NCI-H187 treated with DMSO at 0.1 percent for 48 hours (cell line): ENCODE measurements at places on chromosomes 12 and 14.

DNA sequence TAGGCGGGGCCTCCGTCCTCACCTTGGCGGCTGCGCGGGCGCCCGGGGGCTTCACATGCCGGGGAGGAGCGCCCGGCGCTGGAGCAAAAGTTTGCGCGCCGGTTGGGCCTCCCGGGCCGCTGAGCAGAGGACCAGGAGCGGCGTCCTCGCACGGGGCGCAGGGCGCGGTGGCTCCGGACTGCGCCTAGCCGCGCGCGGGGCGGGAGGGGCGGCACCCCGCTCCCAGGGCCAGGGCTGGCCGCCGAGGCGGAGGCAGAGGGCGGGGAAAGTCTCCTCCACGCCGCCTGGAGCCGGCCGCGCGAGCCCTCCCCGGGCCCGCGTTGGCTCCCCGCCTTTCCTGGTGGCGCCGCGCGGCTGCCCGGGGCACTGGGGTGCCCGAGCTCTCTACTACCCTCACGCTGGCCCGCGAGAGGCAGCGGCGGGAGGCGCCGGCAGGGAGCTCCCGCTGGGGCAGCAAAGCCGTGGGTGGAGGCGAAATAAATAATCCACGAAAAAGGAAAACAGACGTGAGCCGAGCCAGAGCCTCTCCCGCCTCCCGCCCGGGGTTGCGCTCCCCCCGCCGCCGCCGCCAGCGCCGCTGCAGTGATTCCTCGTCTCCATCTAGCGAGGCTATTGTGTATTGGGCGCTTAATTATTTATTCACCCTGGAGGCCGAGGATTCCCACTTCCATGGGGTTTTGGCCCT, 400 bp upstream of the PRIMA1 start:
- DNase-seq = no peak

GRCh38 chr12:109462868-109463692, 14.0 kb downstream of the KCTD10 start:
- no peak for DNase-seq

GRCh38 chr14:79331830-79332229, 879.5 kb downstream of the DIO2 start:
- no peak for DNase-seq

DNA sequence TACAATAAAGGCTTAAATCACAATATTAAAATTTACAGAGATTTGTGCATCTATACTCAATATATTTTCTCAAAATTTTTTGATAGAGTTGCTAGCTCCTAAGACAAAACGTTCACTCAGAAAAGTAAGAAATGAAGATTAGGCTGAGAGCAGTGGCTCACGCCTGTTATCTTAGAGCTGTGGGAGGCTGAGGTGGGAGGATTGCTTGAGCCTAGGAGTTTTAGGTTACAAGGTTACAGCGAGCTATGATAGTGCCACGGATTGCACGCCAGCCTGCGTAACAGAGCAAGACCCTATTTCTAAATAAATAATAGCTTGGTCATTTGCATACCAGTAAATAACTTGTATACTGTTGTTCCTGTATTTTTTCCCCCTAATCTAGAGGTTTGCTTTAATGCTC, 35.0 kb upstream of the CFL2 start:
- DNase-seq = no peak

- DNase-seq = no peak
Observed at GRCh38 chr14:55123101-55123500, 6.0 kb upstream of the LGALS3 start.

DNA sequence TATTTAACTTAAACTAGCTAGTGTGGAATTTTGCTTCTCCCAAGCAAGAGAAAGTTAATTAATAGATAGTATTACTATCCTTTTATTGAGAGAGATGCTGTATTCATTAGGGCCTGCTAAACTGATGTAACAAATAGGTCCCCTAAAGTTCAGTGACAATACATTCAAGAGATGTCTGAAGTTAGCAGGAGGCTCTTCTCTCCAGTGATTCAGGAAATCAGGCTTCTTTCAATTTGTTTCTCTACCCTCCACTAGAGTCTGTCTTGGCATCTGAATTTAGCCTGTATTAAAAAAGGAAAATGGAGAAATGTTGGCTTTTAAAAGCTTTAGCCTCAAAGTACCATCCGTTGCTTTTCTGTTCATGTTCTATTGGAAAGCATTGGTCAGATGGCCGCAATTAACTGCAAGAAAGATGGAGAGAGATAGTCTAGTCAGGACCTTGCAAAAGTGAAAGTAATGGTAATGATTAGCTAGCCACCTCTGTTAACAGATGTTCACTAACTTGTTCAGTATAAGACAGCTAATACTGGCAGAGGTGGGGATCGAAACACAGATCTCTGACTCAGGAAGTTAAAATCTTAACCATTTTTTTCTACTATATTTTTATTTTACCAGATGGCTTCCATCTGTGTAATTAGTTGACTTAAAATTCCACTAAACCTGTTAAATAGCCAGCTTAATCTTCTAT, 786.8 kb downstream of the TMTC2 start:
- DNase-seq = no peak

DNA sequence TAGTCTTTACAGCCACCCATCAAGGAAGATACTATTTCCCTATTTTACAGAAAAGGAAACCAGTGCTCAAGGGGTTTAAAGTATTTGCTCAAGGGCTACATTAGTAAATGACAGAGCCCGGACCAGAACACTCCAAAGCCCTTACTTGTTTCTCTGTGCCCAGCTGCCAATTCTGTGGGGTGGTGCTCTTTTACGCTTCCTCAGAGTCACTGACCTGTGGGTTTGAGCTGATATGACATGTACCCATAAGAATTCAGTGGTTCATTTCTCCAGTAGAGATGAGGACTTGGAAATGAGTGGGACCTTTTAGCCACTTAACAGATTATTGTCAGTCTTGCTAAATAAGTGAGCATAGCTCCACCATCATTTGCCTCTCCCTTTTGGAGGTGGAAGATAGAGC, 37.4 kb upstream of the NKX2-8 start:
- no peak for DNase-seq

- peak; percentile 50 for DNase-seq
Observed at GRCh38 chr12:57771236-57771872, 551 bp downstream of the METTL1 start.

DNA sequence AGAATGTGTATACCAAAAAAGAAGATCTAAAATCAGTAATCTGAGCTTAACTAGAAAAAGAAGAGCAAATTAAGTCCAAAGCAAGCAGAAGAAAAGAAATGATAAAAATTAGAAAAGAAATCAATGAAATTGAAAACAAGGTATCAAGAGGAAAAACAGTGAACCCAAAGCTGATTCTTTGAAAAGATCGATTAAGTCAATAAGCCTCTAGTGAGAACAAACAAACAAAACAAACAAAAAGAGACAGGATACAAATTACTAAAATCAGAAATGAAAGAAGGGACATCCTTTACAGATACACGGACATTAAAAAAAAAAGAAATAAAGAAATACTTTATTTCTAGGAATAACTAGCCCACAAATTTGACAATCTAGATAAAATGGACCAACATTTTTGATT, 12.9 kb upstream of the GALNT8 start:
- DNase-seq = no peak

- DNase-seq = no peak
Observed at GRCh38 chr12:116497051-116497591, 62.1 kb upstream of the MAP1LC3B2 start.

DNA sequence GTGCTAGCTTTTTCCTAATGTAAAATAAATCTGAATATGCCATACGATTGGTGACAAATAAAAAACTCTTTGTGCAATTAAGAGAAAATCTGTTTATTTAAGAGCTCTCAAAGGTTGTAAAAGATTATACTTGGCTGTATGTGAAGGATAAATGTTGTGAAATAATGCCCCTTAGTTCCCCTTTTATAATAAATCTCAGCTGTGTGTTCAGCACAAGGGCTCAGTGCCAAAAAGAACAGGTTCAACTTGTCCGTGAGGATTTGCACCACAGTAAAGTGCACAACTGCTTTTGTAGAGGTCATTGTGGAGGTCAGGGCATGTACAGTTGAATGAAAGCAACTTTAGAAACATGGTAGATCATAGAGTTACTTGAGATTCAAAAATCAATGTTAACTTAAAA, 118.6 kb downstream of the TRMT5 start:
- DNase-seq = no peak

- DNase-seq = no peak
Observed at GRCh38 chr12:18439541-18439940, 178.2 kb downstream of the PIK3C2G start.

DNA sequence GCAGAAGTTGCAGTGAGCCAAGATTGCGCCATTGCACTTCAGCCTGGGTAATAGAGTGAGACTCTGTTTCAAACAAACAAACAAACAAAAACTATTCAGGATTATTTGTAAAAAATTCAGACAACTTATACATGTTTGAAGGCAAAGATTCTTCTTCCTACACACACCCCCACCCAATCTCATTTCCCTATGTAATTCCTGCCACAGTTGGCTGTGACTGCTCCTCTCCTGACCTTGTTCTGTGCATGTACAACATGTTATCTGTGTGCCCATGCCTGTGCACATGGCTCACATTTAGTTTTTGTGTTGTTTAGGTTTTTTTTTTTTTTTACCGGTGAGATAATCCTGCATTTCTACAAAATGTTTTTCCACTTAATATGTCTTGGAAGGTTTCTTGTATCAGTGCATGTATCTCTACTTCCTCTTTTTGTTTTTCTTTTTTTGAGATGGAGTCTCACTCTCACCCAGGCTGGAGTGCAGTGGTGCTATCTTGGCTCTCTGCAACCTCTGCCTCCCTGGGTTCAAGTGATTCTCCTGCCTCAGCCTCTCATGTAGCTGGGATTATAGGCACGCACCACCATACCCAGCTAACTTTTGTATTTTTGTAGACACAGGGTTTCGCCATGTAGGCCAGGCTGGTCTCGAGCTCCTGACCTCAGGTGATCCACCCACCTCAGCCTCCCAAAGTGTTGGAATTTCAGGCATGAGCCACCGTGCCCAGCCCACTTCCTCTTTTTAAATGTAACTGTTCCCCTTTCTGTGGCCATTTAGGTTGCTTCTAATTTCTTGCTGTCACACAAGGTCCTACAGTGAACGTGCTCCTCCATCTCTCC, 8.7 kb downstream of the CFAP251 start:
- DNase-seq = no peak

- no peak for DNase-seq
Observed at GRCh38 chr14:86999036-86999435, 993.9 kb downstream of the GALC start.

DNA sequence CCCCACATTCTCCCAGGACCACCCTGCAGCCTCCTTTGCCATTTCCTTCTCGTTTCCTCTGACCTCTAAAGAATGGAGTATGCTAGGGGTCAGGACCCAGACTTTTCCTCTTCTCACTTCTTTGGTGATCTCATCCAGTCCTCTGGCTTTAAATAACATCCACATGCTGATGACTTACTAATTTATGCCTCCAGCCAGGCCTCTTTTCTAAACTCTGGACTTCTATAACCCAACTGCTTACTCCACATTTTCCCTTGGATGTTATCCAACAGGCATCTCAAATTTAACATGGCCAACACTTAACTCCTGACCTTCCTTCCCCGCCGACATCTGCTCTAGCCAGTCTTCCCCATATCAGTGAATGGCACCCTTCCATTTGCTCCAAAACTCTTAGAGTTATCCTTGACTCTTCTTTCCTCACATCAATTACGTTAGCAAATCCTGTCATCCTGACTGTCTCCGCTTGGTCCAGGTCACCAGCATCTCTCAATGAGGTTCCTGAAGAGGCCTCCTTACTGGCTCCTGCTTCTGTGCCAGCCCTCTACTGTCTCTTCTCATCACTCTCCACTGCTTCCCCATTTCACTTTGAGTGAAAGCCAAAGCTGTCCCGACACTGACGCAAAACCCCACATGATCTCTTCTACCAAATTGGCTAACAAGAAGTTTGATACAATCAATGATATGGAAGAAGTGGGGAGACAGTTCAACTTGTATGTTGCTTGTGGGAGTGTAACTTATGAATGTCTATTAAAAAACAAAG, 42.7 kb downstream of the TMBIM6 start:
- no peak for DNase-seq

GRCh38 chr12:17301544-17301943, 695.6 kb upstream of the LMO3 start:
- no peak for DNase-seq

GRCh38 chr12:49953961-49954846, 3.7 kb downstream of the AQP2 start:
- DNase-seq = no peak

GRCh38 chr12:105433804-105434203, 103.3 kb downstream of the C12orf75 start:
- no peak for DNase-seq

DNA sequence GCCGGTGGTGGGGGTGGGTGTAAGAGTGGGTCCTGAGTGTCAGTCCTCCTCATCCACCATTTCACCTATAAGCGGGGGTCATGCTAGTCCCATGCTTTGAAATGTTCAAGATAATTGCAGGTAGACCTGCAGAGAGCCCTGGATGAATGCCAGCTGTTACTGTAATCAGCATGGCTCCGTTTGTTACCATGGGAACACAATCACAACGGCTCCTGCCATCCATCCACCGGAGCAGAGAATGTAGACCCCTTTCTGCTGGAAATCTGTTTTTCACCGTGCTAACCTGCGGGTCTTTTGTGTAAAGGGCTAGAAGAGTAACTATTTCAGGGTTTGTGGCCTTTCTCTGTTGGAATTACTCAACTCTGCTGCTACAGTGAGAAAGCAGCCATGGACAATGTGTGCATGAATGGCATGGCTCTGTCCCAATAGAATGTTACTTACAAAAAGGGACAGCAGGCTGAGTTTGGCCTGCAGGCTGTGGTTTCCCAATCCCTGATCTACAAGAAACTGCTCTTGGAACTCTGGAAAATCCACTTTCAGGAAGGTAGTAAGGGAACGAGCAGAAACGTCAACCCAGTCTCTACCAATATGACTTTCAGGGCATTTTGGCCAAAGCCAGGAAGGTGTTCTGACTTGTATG, 36.1 kb downstream of the KCTD10 start:
- no peak for DNase-seq

DNA sequence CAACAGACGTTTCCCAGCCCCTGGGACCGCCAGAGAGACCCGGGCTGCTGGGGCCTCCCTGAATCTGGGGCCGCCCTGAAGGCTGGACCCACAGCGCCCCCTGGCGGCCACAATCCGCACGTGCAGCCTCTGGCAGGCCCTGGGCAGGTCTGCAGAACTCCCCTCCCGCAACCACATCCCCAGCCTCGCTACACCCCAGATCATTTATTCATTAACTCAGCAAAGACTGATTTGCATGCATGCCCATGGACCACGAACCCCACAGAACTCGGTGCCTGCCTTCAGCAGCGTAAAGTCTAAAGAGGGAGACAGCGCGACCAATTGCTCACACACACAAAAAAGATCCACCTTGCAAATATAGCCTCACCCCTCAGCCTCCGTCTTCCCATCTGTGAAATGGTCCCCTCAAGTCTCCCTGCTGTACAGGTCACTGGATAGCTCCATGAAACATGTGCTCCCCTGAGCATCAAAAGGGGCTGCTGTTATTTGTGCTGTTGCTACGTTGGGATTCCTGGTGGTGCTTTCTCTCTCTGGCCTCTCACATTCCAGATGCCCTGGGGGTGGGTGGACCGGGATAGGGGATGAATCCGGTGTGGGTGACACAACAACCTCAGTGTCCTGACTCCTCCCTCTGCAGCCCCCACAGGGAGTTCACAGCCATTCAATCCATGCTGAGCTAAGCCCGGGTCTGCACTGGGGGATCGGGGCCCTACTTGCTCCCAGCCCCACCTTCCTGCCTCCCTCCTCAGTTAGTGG, 96.4 kb downstream of the SCARB1 start:
- no peak for DNase-seq
